ENCODE measurements at places on chromosomes 7 and 10. TPM values are rescaled to one million over a fixed set of nuclear protein-coding genes. Genes with fewer than 3 reads are reported as not detected.

DNA sequence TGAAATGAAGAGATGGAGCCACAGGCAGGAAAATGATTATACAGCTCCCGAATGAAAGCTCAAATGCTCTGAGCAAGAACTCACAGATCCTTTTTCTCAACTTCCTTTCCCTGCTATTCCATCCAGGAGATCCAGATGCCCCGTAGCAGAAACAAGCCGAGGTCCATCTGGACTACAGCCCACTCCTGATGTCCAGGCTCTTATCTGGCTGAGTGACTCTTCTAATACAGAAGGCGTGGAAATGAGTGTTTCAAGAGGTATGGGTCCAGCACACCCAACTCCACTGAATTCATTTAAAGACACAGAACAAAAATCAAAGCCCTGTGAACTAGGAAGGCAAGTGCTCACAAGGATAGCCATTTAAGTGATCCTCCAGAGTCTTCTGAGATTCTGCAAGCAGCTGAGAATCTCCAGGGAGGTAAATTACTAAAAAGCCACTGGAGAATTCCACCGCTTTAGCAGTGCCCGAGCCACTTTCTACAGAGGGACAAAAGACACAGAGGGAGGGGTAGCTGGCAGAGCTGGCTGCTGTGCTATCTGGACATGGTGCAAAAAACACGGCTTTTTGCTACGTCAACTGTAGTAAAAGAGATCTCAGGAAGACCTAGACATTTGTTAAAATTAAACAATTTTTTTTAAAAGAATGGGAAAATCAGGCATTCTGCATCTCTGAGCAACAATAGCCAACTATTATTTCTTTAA is 24.5 kb downstream of the FAM171A1 start:
- H3K4me1 ChIP-seq: peaks cover 29% of the 10 kb centered on the region
- no peak overlapping the region for H3K4me3 ChIP-seq
- H3K27me3 ChIP-seq: no peaks in the 10 kb centered on the region
- no peak for DNase-seq

- H3K4me3 ChIP-seq: no peak overlapping the region
- no peaks in the 10 kb centered on the region for H3K27me3 ChIP-seq
- no peaks in the 10 kb centered on the region for H3K36me3 ChIP-seq
- peak; percentile 71 for DNase-seq
- H3K4me1 ChIP-seq: no peaks in the 10 kb centered on the region
- no peak overlapping the region for H3K27ac ChIP-seq
Measured at GRCh38 chr10:115985786-115986185, 287.2 kb downstream of the GFRA1 start.

DNA sequence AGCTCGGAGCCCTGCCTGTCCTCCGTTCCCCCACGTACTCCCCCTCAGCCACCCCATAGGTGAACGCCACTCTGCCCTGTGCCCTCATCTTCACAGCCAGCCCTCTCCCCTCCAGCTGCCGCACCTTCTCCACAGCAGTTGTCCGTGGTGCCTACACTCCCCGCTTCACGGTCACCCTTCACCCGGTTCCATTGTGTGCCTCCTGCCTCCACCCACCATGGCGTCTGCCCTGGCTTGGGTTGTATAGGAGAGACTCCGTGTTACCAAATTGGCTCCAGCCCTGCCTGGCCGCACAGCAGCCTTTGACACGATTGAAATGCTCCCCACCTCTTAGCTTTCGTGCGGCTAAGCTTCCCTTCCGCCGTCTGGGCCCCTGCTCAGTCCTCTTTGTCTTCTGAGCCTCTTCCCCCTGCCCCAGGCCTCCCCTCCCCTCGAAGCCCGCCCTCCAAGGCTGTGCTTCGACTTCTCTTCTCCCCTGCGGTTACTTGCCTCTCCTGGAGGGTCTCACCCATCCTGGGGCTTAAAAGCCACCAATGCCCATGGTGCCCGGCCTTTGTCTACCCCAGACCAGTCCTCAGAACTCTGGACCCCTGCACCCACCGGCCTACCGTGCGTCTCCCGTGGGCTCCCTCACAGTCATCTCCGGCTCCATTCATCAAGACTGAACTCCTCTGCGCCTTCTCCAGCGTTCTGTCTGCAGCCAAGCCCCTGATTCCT is 18.5 kb upstream of the NODAL start:
- H3K27ac ChIP-seq: no peak overlapping the region
- DNase-seq: no peak
- H3K36me3 ChIP-seq: no peaks in the 10 kb centered on the region
- peaks cover 35% of the 10 kb centered on the region for H3K27me3 ChIP-seq
- H3K4me3 ChIP-seq: no peak overlapping the region

Gene CEP55
- total RNA-seq: 7.0 TPM

Gene LIPJ
- total RNA-seq: 0.13 TPM

Gene PYROXD2
- 8.8 TPM for total RNA-seq

Gene THAP5
- 22.8 TPM for total RNA-seq

GRCh38 chr7:55180963-55181542 is 162.2 kb downstream of the EGFR start:
- no peak for DNase-seq
- peaks cover 39% of the 10 kb centered on the region for H3K4me1 ChIP-seq
- peaks cover 51% of the 10 kb centered on the region for H3K36me3 ChIP-seq
- H3K27me3 ChIP-seq: no peaks in the 10 kb centered on the region
- H3K27ac ChIP-seq: no peak overlapping the region
- H3K4me3 ChIP-seq: no peak overlapping the region

DNA sequence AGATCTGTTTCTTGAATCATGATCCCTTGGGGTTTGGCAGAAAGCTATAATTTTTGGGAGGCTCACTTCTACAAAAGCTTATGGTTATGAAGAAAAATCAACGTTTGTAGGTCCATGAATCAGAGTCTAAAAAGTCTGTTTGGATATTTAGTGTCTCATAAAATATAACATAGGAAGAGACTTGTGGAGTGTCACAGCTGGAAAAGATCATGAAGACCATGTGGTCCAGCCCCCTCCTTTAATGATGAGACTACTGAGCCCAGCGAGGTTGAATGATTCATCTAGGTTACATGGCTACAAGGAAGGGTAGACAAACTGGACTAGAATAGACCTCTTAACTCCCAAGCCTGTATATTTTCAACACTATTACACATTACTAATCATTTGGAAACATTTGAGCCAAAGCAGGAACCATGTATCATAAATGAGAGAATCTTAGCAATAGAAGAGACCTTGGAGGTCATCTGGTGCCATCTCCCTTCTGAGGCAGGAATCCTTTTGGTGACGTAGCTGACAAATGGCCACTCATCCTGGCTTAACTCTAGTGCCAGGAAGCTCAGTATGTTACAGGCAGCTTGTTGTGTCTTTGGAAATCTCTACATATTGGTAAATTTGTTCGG is 152.5 kb downstream of the CREB5 start:
- DNase-seq: peak; percentile 43
- no peak overlapping the region for H3K4me3 ChIP-seq
- no peaks in the 10 kb centered on the region for H3K27me3 ChIP-seq
- no peaks in the 10 kb centered on the region for H3K4me1 ChIP-seq
- no peaks in the 10 kb centered on the region for H3K36me3 ChIP-seq

DNA sequence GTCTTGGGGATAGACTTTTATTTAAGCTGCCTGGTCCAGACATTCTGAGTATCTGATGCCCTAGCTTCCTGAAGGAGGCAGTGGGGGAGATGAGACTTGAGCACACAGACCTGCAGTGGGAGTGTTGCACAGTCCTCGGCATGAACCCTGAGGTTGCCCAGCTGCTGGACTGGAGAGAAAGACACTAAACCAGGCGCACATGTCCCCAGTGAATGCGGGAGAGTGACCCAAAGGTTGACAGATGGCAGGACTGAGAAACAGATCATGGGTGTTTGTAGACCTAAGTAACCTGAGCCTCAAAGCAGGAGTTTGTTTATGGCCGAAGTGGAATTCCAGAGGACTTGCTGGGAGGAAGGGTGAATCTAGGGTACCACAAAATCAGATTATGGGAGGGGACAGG is 15.7 kb upstream of the MSRB2 start:
- H3K36me3 ChIP-seq: no peaks in the 10 kb centered on the region
- H3K27me3 ChIP-seq: no peaks in the 10 kb centered on the region
- no peak overlapping the region for H3K4me3 ChIP-seq
- peak; percentile 30 for DNase-seq

GRCh38 chr7:137545059-137545716 is 201.7 kb upstream of the PTN start:
- no peaks in the 10 kb centered on the region for H3K36me3 ChIP-seq
- no peaks in the 10 kb centered on the region for H3K4me1 ChIP-seq
- DNase-seq: peak; percentile 56
- H3K4me3 ChIP-seq: no peak overlapping the region
- H3K27ac ChIP-seq: no peak overlapping the region

Gene MLXIPL
- total RNA-seq: 0.13 TPM

Gene SH2B2
- 4.4 TPM for total RNA-seq

DNA sequence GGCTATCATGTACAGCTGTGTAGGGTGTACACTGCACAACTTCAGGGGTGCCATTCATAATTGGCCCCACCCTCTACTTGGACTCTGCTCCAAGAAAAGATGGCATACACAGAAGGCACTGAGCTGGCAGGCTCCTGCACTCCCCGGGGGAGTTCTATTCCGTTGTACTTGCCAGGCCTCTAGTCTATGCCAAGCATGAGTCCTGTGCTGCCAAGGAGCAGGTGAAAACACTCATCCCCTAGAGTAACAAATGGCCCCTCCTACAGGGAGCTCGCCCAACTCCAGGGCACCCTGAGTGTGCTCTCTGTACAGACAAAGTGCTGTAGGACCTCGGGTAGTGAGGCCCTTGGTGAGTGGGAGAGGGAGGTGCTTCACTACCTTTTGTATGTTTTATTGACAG is 127.2 kb downstream of the SLIT1 start:
- no peak overlapping the region for H3K27ac ChIP-seq
- H3K4me1 ChIP-seq: no peaks in the 10 kb centered on the region
- no peak for DNase-seq
- peaks cover 2% of the 10 kb centered on the region for H3K27me3 ChIP-seq

DNA sequence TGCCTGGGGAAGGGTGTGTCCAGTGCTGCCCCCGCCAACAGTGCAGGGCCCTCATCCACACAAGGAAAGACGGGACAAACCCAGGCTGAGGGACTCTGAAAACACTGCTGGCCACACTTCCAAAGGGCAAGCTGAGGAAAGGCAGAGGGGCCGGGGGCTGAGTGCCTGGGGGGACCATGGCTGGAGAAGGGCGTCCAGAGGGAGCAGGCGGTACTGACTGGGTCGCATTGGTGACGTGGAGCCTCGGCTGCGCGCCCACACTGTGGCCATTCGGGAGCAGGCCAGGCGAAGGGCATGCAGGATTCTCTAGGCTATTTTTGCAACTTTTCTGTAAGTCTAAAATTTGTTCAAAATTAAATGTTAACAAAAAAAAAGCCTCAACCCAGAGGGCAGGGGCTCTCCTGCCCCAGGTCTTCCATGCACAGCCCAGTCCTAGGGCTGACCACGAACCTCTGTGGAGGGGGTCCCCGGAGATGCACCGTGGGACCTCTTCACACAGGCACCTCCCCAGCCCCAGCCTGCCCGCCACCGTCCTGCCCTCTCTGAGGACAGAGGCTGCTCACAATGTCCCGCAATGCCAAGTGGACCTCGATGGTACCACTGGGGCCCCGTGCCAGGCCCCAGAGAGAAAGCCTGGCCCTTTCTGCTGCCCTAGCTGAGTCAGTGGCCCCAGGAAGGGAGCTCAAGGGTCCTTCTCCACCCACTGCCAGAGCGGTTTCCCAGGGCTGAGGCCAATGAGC is 10.4 kb downstream of the ADAM8 start:
- no peak for DNase-seq
- H3K27me3 ChIP-seq: peaks cover 13% of the 10 kb centered on the region
- H3K27ac ChIP-seq: no peak overlapping the region
- no peak overlapping the region for H3K4me3 ChIP-seq

GRCh38 chr7:80830584-80831285 is 88.1 kb downstream of the SEMA3C start:
- no peak for DNase-seq
- H3K27ac ChIP-seq: no peak overlapping the region
- peaks cover 2% of the 10 kb centered on the region for H3K4me1 ChIP-seq
- H3K27me3 ChIP-seq: no peaks in the 10 kb centered on the region
- H3K4me3 ChIP-seq: no peak overlapping the region

Gene ADGRA1
- total RNA-seq: 0.80 TPM

Gene NPFFR1
- not detected for total RNA-seq

GRCh38 chr7:112019932-112020331 is 186.3 kb downstream of the DOCK4 start:
- no peaks in the 10 kb centered on the region for H3K36me3 ChIP-seq
- no peak overlapping the region for H3K4me3 ChIP-seq
- no peaks in the 10 kb centered on the region for H3K4me1 ChIP-seq
- H3K27ac ChIP-seq: no peak overlapping the region
- DNase-seq: no peak

GRCh38 chr10:110411047-110411410 is 86.7 kb upstream of the DUSP5 start:
- peaks cover 28% of the 10 kb centered on the region for H3K4me1 ChIP-seq
- no peak overlapping the region for H3K27ac ChIP-seq
- DNase-seq: peak; percentile 33
- H3K4me3 ChIP-seq: no peak overlapping the region
- H3K27me3 ChIP-seq: no peaks in the 10 kb centered on the region
- H3K36me3 ChIP-seq: no peaks in the 10 kb centered on the region

GRCh38 chr10:5958675-5959074 is 18.7 kb downstream of the IL15RA start:
- H3K27me3 ChIP-seq: no peaks in the 10 kb centered on the region
- H3K36me3 ChIP-seq: no peaks in the 10 kb centered on the region
- DNase-seq: no peak
- H3K27ac ChIP-seq: no peak overlapping the region
- no peaks in the 10 kb centered on the region for H3K4me1 ChIP-seq

GRCh38 chr10:1939016-1939415 is 201.7 kb upstream of the ADARB2 start:
- DNase-seq: no peak
- H3K27me3 ChIP-seq: no peaks in the 10 kb centered on the region
- no peaks in the 10 kb centered on the region for H3K36me3 ChIP-seq
- no peak overlapping the region for H3K27ac ChIP-seq

- no peak overlapping the region for H3K27ac ChIP-seq
- DNase-seq: peak; percentile 25
- no peaks in the 10 kb centered on the region for H3K4me1 ChIP-seq
- no peaks in the 10 kb centered on the region for H3K36me3 ChIP-seq
- H3K4me3 ChIP-seq: no peak overlapping the region
Measured at GRCh38 chr7:154566877-154567276, 436.0 kb downstream of the PAXIP1 start.

Gene EEF1AKMT2
- 29.6 TPM for total RNA-seq

DNA sequence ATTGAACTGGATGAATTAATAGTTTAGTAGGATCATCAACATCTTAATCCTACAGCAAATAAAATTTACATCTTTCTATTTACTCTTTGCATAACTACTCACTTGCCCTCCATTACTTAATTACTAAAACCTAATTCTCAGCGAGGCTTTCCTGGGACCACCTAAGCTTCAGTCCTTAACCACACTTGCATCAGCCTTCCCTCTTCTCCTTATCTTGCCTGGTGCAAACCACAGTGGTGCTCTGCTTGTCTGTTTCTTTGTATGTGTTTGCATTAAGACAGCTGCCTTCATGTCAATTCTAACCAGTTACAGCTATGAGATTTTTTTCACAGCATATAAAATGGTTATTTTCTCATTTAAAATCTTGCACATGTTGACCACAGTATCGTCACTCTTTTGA is 72.6 kb upstream of the ZNF92 start:
- H3K36me3 ChIP-seq: no peaks in the 10 kb centered on the region
- no peaks in the 10 kb centered on the region for H3K4me1 ChIP-seq
- no peaks in the 10 kb centered on the region for H3K27me3 ChIP-seq
- no peak for DNase-seq
- no peak overlapping the region for H3K4me3 ChIP-seq

GRCh38 chr10:97279121-97279815 is 13.2 kb downstream of the ARHGAP19 start:
- H3K27me3 ChIP-seq: no peaks in the 10 kb centered on the region
- DNase-seq: peak; percentile 11
- peak overlapping the region; percentile 53 for H3K27ac ChIP-seq
- no peak overlapping the region for H3K4me3 ChIP-seq
- H3K4me1 ChIP-seq: peaks cover 7% of the 10 kb centered on the region
- no peaks in the 10 kb centered on the region for H3K36me3 ChIP-seq

Data from muscle of leg (tissue), 16 donors.